CD4-positive, alpha-beta T cell treated with Interleukin-6 at 100 ng/mL for 8 hours (primary cell): ENCODE measurements at places on chromosomes 4 and X.
A peak's percentile ranks its signal among the peaks of the same experiment; 100 is the strongest.

- no peak for DNase-seq
These were observed 24.2 kb upstream of the ACSL1 start for GRCh38 chr4:184850018-184850417.

GRCh38 chr4:77433418-77433733, 172.2 kb upstream of the CXCL13 start:
- peak; percentile 23 for DNase-seq

DNA sequence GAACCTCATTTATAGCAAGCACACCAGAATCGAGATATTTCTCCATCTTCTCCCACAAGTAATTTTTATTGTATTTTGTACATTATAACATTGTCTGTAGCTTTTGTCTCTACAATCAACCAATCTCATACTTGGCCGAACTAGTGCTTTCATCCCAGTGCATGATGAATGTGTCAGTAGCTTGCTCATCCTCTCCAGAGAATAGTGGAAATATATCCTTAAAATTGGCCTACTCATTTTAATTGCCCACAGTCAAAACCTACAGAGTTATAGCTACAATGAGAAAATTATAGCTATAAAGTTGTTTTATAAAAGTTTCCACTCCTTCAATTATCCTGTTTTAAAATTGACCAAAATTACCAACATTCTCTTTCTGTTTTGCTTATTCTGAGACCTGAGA, 103.8 kb downstream of the MAPK10 start:
- no peak for DNase-seq

DNA sequence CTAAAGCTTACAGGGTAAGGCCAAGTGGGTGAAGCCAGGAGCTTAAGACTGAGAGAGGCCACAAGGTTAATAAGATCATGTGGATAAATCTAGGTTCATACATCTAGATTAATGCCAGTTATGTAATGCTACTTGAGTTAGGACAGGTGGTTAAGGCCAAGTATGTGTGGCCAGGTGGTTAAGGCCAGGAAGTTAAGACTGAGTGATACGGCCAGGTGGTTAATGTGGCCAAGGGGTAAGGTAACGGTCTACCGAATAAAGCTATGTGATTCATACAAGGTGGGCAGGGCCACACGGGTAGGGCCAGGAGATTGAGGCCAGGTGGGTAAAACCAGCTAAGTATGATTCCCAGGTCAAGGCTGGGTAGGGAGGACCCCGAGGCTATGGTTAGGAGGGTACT, 223.0 kb downstream of the TACR3 start:
- DNase-seq: no peak

- DNase-seq: no peak
These were observed 70.2 kb upstream of the AFAP1 start for GRCh38 chr4:8009710-8010511.

DNA sequence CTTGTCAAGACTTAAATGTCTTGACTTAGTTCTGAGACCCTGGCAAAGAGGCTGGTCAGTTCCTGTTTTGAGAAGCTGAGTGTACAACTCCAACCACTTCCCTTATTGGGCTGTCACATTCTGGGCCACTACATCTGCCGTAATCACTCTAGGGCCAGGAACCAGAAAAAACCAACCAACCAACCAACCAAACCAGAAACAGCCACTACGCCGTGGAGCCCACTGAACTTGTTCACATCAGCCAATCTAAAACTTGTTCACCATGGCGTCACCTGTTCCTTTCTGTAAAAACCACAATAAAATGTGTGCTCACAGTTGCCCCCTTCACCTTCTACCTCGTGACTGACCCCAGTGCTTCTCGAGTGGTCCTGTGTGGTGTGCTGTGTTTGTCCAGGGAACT, 107.3 kb downstream of the JADE1 start:
- peak; percentile 1 for DNase-seq
